ENCODE measurements at places on chromosomes 13 and 19. TPM values are rescaled to one million over a fixed set of nuclear protein-coding genes. Genes with fewer than 3 reads are reported as not detected.

- DNase-seq: no peak
These were observed 4.7 kb upstream of the GJB2 start for GRCh38 chr13:20197361-20197834.

DNA sequence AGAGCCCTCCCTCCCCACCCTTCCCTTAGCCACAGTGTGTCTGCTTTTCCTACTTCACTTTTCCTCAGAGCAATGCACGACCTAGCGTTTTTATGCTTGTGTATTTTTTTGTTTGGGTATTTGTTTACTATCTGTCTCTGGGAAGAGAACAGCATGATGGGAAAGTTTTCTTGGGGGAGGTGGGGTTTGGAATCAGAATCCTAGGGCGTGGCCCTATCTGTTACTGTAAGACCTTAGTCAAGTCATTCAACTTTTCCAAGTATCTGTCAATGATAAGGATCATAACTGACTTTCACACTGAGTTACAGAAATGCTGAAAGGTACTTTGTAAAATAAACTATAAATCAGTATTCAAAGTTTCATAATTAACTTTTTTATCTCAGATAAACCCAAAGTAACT is 146.3 kb upstream of the WASF3 start:
- no peak for DNase-seq

GRCh38 chr13:48749699-48750473 is 96.2 kb downstream of the CYSLTR2 start:
- no peak for DNase-seq

GRCh38 chr19:30439310-30439709 is 67.1 kb downstream of the ZNF536 start:
- DNase-seq: no peak

- no peak for DNase-seq
These were observed 3.8 kb upstream of the RAX2 start for GRCh38 chr19:3775831-3776230.

- no peak for DNase-seq
These were observed 22.9 kb downstream of the RAB20 start for GRCh38 chr13:110538632-110539031.

GRCh38 chr13:101271681-101272245 is 144.5 kb downstream of the NALCN start:
- no peak for DNase-seq

GRCh38 chr19:7865262-7865911 is 8.8 kb downstream of the PRR36 start:
- no peak for DNase-seq

DNA sequence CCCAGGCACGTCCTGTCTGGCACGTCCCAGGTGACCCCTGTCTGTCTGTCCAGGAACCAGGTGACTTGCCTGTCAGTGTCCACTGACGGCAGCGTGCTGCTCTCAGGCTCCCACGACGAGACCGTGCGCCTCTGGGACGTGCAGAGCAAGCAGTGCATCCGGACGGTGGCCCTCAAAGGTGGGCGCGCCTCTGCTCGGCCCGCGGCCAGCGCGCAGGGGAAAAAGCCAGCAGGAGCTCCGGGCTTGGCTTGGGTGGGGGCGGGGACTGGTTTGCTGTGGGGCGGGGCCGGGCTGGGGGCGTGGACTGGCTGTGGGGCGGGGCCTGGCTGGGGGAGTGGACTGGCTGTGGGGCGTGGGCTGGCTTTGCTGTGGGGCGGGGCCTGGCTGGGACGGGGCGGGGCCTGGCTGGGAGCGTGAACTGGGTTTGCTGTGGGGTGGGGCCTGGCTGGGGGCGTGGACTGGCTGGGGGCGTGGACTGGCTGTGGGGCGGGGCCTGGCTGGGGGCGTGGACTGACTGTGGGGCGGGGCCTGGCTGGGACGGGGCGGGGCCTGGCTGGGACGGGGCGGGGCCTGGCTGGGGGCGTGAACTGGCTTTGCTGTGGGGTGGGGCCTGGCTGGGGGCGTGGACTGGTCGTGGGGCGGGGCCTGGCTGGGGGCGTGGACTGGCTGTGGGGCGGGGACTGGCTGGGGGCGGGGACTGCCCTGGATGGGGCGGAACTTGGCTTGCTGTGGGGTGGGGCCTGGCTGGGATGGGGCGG is 7.2 kb downstream of the WDR18 start:
- no peak for DNase-seq

DNA sequence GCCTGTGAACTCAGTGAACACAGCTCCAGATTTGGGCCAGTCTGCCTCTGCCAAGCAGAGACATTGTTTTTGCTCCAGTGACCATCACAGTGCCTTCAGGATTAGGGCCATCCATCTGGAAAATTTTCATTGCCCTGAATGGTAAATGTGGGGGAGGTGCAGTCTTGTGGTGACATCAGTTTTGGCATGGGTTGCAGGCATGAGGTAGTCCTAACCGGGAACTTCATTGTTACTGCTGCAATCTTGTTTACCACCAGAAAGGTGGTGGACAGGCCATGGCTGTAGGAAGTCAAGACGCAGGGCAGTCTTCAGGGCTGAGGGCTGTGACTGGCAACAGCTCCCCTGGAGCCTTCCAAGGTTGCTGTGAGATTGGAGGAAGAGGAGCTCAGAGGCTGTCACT is 55.2 kb downstream of the SPATA13 start:
- no peak for DNase-seq

- peak; percentile 87 for DNase-seq
These were observed at the start of gene PVR for GRCh38 chr19:44643605-44644401. TSS of gene PVR (plus strand) at chr19:44643910. CDS start at chr19:44644097, 187 bp downstream.

- no peak for DNase-seq
These were observed 321.3 kb downstream of the GPC6 start for GRCh38 chr13:93547886-93548285.

DNA sequence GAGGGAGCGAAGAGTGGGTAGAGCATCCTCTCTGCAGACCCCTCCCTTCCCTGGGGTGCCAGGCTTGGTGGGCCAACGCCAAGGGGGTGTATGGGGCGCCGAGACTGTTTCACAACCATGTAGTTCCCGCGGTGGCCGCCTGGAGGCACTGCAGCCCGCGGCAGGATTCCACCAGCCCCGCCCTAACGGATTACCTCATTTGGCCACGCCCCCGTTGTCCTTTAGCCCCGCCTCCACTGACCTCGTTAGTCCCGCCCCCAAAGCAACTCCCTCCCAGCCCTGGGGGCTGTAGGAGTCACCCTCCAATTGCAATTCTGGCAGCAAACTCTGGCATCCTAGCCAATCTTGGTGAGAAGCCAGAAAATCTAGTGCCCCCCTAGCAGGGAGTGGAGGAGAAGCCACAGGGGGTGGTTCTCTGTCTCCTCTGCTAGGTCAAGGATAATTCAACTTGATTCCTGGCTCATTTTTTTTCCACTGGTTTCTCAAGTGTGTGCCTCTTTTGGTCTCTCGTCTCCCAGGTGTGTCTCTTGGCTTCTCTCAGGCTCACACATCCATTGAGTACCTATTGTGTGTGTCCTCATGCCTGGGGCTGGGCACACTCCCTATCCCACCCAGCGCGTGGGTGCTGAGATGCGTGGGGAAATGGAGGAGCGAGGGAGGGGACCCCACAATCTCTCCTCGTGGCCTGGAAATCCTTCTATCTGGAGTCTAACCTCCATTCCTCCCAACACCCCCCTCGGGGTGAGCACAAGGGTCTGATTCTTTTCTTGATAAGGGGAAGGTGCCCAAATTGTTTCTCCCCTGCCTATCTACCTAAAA is 2.0 kb downstream of the OLFM2 start:
- peak; percentile 82 for DNase-seq

DNA sequence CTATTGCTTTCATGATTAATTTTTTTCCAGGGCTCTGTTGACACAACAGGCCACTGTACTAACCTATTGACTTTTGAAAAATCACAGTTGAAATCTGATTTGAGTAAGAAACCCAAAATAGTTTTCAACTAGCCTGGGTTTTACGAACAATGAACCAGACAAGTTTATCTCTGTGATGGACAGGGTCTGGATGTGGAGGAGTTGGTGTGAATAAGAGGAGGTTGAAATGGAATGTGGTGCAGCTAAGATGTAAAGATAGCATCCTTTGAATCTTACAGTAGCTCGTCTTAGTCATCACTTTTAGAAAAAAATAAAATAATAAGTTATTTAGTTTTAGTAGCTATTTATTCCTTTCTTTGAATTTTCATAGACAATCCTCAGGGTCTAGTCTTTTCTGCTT is 8.3 kb upstream of the OXGR1 start:
- DNase-seq: no peak

The CD70 gene
- total RNA-seq: 0.25 TPM

The NALCN gene
- 0.48 TPM for total RNA-seq

The TMPRSS9 gene
- 7.5 TPM for total RNA-seq

The CD177 gene
- total RNA-seq: 0.38 TPM

The PCSK4 gene
- total RNA-seq: 4.8 TPM

The PTGIR gene
- 3.0 TPM for total RNA-seq
